Stimulated activated CD4-positive, alpha-beta T cell treated with anti-CD3 and anti-CD28 coated beads, Interleukin-4, amount 100 ng/mL, for 4 hours (primary cell): ENCODE measurements at places on chromosomes 6 and 20.
A peak's percentile ranks its signal among the peaks of the same experiment; 100 is the strongest.

DNA sequence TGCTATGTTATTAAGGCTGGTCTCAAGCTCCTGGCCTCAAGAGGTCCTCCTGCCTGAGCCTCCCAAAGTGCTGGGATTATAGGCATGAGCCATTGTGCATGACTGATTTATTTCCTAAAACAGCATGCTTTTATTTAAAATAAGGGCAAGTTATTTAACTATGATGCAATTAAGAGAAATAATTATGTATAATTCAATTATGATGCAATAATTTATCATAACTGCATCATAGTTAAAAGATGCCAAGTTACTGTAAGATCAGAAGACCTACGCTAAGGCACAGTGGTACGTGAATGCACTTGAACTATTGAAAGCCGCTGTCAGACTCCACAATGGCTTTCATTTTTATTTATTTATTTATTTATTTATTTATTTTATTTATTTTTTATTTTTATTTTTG is 24.3 kb upstream of the EMILIN3 start:
- DNase-seq = no peak

GRCh38 chr6:107144014-107144413 is 28.7 kb upstream of the BEND3 start:
- no peak for DNase-seq

DNA sequence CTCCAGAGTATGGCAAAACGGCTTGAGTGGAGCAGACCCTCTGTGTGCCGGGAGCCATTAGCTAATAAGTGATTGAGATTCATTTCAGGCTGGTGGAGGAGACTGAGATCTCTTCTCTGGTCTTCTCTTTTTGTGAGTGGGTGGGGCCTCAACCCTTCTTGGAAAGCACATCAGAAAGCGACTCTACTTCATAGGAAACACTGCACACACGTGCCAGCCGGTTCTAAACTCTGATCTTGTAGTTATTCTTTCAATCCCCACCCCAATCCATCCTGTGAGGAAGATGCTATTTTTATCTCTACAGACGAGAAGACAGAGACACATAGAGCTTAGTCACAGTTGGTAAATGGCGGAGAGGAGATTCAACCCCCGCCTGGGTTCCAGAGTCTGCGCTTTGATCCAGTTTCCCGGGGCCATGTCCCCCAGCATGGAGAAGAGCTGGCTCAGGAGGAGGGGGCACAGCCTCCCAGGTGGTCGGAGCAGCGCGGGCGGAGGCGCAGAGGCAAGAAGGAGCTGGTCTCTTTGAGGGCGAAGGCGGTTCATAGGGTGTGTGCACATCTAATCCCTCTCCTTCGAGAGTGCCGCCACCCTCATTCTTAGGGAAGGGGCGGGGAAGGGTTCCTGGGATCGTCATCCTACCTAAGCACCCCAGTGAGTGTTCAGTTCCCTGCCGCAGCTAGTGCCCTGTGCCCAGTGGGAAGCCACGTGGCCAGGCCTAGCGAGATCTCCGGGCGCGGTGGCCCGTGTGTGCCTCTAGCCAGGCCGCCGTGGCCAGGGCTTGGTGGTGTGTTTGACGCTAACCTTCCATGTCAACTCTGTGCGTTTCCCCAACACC is 49.0 kb upstream of the TAGAP start:
- DNase-seq = peak; percentile 54

GRCh38 chr20:21303061-21303871 is at the start of gene XRN2:
Gene XRN2, plus strand, starts transcription at chr20:21303331. Its CDS starts 68 bp downstream, at chr20:21303399.
- peak; percentile 92 for DNase-seq
